ENCODE measurements at places on chromosomes 13 and 19.
A peak's percentile ranks its signal among the peaks of the same experiment; 100 is the strongest.

DNA sequence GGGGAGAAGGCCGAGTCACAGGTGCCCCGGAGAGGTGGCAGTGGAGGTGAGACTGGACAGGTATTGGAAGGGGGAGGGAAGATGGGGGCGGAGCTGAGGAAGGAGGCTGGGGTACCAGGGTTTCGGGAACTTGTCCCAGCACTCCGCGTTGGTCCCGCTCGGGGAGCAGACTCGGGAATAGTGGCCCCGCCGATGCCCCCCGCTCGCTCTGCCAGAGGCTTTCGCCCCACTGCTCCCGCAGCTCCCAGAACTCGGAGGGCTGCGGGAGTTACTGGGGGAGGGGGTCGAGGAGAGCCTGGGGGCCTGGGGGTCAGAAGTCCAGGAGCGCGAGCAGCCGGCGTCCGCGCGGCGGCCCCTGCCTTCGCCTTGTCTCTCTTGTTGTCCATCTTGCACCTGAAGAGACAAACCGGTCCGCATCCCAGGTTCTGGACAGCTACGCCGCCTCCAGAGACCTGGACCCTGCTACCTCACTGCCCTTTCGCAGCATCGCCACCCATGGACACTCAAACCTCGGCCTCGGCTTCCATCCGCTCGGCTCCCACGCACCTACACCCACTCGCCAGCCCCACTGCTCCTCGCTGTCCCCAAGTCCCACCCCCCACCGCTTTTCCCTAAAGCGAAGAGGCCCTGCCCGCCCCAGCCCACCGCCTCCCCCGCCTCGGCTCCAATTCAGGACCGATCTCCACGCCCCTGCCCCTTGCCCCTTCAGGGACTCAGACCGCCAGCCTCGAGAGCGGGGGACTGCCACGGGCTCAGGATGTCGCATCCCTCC lies 700 bp downstream of the PRR36 start:
- no peak for DNase-seq

- DNase-seq = peak; percentile 66
These were observed 186.2 kb upstream of the GPR12 start for GRCh38 chr13:26946684-26947343.

- DNase-seq = no peak
These were observed 74.8 kb upstream of the XPO4 start for GRCh38 chr13:20977394-20977793.

- no peak for DNase-seq
These were observed 5.8 kb downstream of the AKAP11 start for GRCh38 chr13:42277618-42278276.

- DNase-seq = no peak
These were observed 17.2 kb upstream of the CRTC1 start for GRCh38 chr19:18666317-18666716.

- no peak for DNase-seq
These were observed 32.8 kb downstream of the ELL start for GRCh38 chr19:18488838-18489626.

GRCh38 chr13:49220856-49221589 lies 885 bp downstream of the MLNR start:
- no peak for DNase-seq

GRCh38 chr13:24644036-24644435 lies 36.2 kb upstream of the ATP12A start:
- peak; percentile 39 for DNase-seq

- DNase-seq = peak; percentile 63
These were observed 2.6 kb upstream of the MCEMP1 start for GRCh38 chr19:7674010-7675005.

- no peak for DNase-seq
These were observed 58.9 kb downstream of the TMED1 start for GRCh38 chr19:10776900-10777650.

DNA sequence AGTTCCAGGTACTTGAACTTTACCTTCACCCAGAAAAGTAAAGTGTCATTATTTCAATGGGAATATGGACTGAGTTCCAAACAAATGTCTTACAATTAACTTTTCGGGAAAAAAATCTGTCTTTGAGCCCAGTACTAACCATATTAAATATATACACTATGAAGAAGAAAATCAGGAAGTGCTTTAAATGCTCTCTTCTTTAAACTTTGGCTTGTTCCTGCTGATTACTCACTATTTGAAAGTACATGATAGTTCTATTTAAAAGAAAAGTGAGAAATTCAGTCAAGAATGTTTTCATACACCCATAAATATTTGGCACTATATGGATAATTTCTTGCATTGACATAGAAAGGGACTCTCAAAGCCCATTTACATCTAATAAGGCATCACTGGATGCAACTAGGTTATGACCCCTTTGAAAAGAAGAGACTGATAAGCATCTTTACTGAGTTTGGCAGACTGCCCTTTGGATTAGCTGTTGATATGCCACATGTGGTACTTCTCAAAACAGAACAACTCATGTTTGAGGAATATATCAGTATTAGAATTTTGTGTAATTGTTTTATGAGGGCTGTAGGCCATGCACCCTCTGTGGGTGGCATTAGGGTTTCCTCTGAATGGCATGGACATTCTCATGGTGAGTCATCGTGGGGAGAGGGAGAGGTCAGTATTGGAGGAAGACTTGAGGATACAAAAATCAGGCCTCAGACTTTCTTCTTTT lies 25.0 kb upstream of the VWA8 start:
- peak; percentile 18 for DNase-seq

GRCh38 chr13:29868581-29868980 lies 18.2 kb upstream of the UBL3 start:
- no peak for DNase-seq

GRCh38 chr13:38922170-38922569 lies 68.5 kb downstream of the STOML3 start:
- DNase-seq = no peak

GRCh38 chr13:109415057-109415456 lies 371.3 kb downstream of the IRS2 start:
- peak; percentile 25 for DNase-seq

DNA sequence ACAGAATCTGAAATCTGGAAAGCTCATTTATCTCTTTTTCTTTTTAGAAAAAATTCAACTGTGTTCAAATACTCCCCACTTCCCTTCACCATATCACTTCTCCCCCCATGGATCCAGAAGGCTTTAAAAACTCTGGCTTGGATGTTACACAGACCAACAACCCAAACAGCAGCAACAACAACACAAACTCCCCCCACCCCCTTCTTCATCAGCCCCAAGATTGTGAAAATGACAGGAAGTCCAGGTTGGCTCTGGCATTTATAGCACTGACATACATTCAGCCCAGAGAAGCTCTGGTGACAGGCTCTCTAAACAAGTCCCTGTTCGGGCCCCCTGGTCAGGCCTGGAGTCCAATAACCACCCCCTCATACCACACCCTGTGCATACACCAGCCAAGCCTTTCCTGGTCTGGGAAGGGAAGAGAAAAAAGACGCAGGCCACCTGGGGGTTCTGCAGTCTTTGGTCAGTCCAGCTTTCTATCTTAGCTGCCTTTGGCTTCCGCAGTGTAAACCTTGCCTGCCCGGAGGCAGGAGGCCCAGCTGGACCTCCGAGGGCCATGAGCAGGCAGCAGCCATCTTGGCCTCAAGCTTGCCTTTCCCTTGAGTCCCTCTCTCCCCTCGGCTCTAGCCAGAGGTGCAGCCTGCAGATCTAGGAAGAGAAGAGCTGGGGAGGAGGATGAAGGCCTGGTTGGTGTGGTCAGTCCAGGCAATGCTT lies 6.8 kb downstream of the CDX2 start:
- no peak for DNase-seq

DNA sequence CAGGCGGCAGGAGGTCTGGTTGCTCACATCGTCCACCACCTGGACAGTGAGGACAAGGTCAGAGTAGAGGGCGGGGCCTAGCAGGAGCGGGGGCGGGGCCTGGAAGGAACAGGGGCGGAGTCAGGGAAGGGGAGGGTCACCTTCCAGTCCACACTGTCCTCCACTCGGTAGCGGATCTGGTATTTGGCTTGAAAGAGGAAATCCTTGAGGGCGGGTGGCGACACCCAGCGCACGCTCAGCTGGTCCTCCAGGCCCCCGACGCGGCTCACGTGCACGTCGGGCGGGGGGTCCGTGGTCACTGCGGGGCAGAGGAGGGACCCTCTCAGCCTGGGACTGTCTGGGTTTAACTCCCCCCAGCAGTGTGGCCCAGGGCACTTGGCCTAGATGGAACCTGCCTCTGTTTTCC lies 8.2 kb downstream of the REX1BD start:
- peak; percentile 16 for DNase-seq

- peak; percentile 8 for DNase-seq
These were observed 66.7 kb downstream of the FRY start for GRCh38 chr13:32098272-32098671.

DNA sequence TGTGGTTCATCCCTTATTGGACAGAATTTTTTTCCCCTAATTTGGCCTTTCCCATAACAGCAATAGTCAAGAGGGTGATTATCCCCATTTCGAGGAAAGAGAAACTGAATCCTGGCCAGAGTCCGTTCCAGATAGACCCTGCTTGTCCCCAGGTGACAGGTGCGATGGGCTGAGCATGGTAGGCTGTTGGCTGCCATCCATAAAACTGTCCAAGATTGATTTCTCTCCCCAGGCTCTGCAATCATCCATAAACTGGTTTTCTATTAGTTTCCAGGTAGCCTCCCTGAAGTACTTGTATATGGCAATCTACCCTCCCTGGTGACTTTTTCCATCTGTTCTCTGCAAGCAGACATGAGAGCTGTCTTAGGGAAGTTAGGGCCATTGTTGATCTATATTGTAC lies 25.4 kb downstream of the SERP2 start:
- no peak for DNase-seq

DNA sequence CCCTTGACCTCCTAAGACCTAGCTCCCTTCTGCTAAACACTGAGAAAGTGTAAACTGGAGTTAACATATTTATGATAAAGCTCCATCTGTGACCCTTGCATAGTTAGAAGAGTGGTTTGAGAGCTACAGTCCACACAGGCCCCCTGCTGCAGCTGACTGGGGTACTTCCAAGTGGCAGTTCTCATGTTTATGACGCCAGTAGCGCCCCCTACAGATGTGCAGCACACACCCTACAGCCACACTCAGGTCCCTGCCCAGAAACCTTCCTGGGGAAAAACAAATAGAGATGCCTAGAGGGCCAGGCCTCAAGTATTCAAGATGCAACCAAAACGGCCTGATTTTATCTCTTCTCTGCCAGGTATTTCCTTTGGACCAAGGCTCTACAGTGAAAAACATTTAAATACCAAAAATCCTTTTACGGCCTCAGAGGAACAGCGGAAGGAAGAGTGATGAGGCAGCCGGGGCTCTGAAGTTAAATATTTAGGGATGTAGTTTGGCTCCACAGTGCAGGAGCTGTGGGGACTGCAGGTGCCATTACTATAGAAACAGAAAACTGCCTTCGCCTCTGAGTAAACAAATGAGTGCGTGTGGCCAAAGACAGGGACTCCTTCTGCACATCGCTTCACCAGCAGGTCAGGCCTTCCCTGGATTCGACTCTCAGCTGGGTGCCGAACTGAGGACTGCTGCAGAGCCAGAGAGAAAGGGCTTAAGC lies 553.1 kb downstream of the EFNB2 start:
- DNase-seq = no peak

DNA sequence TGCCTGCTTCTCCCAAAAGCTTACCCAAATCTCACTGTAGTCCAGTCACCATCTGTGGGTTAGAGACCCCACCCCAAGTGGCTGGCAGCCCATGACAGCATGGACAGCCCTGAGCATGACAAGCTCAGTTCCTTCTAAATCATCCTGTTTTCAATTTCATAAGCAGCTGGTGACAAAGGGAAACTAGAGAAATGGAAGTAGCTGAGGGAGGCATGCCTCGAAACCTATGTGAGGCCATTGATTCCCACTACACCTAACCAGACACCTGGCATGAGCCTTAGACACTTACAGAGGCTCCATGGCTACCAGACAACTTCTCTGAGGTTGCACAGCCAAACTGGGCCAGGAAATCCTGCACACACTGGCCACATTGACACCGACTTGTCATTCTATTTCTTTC lies 56.2 kb downstream of the ABCC4 start:
- no peak for DNase-seq

GRCh38 chr13:109706015-109706715 lies 80.2 kb downstream of the IRS2 start:
- DNase-seq = no peak

DNA sequence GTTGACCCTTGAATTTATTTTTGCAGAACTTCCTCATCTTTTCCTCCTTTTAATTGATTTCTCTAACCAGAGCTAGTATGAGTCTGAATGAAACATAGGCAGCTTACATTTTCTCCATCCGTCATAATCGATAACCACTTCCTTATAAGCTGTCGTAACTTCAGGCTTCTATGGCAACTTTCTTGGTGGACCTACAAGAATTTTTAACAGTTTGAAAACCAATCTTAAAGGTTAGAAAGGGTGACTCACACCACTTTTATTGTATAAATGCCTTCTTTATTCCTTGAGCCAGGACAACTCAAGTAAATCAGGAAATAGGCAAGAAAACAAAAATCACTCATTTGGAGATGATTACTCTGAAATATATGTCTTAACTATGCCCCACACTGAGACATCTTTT lies 105.7 kb upstream of the KL start:
- peak; percentile 16 for DNase-seq

- no peak for DNase-seq
These were observed 4.3 kb downstream of the DMKN start for GRCh38 chr19:35509018-35509652.

DNA sequence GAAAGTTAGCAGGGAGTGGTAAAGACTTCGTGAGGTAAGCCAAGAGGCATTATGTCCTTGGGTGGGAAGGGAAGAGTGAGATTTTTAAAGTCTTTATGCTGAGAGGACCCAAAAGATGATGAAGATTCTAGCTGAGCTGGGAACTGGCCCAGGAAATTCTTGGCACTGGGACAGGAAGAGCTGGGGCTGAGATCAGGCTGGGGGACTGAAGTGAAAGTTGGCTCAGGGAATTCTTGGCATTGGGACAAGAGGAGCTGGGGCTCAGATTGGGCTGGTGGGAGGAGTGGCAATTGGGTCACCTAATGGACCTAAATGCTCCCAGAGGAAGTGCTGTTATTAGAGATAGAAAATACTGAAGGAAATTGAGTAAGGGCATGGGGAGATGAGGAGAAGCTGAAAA lies 8.8 kb downstream of the SCEL start:
- DNase-seq = peak; percentile 5

DNA sequence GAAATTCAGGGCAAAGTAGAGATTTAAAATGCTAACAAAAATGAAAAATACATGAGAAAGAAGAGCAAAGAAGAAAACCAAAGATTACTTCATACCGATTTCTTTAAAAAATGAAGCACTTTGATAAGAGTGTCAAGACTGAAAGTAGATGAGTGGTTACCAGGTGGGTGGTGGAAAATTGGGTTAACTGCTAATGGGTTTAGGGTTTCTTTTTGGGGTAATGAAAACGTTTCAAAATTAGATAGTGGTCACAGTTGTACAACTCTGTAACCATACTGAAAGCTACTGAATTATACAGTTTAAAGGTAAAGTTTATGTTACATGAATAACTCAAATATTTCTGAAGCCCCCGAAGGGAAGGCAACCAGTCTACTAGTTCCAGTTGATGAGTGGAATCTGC lies 179.4 kb downstream of the NDFIP2 start:
- no peak for DNase-seq

DNA sequence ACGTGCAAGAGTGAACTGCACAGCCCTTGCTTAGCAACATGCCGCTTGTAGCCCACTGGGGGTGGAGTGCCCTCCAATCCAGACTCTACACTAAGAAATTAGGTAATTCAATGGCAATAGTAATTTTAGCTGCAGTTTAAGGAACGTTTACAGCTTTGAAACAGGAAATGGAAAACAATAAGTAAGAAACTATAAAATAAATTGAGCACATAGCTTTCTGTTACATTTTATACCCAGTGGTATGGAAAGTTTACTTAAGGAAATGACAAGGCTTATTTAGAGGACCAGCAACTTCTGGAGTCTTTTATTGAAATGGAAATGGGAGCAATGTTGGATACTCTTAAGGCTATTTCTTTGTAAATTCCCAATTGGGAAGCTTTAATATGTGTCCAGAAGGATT lies 373.2 kb downstream of the KCNRG start:
- no peak for DNase-seq

Measured in AG10803 (cell line).